T-helper 17 cell (primary cell): ENCODE measurements at places on chromosomes 16 and 17. TPM values are rescaled to one million over a fixed set of nuclear protein-coding genes. Genes with fewer than 3 reads are reported as not detected.

DNA sequence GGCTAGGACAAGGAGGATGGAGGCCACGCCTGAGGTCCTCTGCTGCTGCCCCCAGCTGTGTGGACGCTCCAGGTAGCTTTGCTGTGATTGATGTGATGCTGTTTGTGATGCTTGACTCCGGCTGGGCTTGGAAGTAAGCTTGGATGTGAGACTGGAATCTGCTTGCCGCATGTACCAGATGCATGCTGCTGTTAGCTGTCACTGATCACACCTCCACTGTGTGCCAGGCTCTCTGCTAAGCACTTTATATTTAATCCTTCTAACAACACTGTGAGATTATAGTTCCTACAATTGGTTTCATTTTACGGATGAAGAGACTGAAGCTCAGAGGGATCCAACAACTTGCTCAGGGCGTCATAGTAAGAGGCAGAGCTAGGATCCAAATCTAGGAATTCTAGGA, 23.5 kb downstream of the SNX29 start:
- no peak overlapping the region for H3K27ac ChIP-seq
- no peak for DNase-seq
- peaks cover 11% of the 10 kb centered on the region for H3K4me1 ChIP-seq
- H3K27me3 ChIP-seq: no peaks in the 10 kb centered on the region

The MYO15A gene
- total RNA-seq: 1.4 TPM

GRCh38 chr17:28950017-28950751, 1.1 kb downstream of the PHF12 start:
- H3K27ac ChIP-seq: peak overlapping the region; percentile 98
- peaks cover 2% of the 10 kb centered on the region for H3K36me3 ChIP-seq
- H3K27me3 ChIP-seq: no peaks in the 10 kb centered on the region

- no peaks in the 10 kb centered on the region for H3K4me1 ChIP-seq
- H3K27ac ChIP-seq: no peak overlapping the region
- peaks cover 2% of the 10 kb centered on the region for H3K36me3 ChIP-seq
- H3K27me3 ChIP-seq: no peaks in the 10 kb centered on the region
Observed at GRCh38 chr17:81563861-81564586, 11.9 kb upstream of the FAAP100 start.

- no peaks in the 10 kb centered on the region for H3K36me3 ChIP-seq
- H3K27me3 ChIP-seq: peaks cover 41% of the 10 kb centered on the region
Observed at GRCh38 chr17:48513666-48514455, 16.9 kb downstream of the HOXB1 start.

The AIPL1 gene
- total RNA-seq: not detected

- H3K36me3 ChIP-seq: peaks cover 2% of the 10 kb centered on the region
- H3K27me3 ChIP-seq: no peaks in the 10 kb centered on the region
- H3K4me1 ChIP-seq: peaks cover 32% of the 10 kb centered on the region
- peak overlapping the region; percentile 34 for H3K27ac ChIP-seq
- no peak for DNase-seq
Observed at GRCh38 chr16:4461250-4462085, 13.0 kb downstream of the NMRAL1 start.

DNA sequence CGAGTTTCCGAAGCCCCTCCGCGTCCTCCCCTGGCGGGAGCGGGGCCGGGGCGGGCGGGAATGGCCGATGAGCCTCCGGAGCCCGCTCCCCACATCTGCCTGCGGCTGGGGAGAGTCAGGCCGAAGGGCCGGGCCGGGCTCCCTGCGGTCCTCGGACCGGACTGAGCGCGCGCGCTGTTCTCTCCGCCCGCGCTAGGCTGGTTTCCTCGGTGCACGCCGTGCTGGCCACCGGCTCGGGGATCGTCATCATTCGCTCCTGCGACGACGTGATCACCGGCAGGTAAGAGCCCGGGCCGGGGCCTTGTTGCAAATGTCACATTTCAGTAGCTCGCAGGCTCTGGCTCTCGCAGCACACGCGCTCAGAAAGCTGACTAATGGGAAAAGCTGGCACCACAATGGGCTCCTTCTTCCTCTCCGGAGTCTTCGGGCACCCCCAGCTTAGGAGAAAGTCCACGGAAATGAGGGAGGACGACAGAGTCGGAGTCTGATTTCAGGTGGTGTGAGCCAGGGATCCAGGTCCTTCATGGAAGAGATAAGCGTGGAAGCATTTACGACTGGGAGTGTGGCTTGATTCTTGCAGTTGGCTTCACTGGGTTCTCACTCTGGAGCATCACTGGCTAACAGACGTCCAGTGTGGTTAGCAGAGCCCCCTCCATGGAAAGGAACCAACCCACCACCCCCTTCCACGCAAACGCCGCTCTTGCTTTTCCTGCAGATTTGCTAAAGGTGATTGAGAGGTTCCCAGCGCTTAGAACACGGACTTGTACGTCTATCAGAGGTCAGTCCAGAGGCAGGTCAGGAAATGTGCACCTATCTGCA, 715 bp downstream of the TLCD3A start:
- H3K36me3 ChIP-seq: no peaks in the 10 kb centered on the region
- no peak for DNase-seq
- peak overlapping the region; percentile 87 for H3K4me3 ChIP-seq
- H3K27ac ChIP-seq: no peak overlapping the region

GRCh38 chr16:85529489-85530369, 83.4 kb upstream of the GSE1 start:
- peaks cover 2% of the 10 kb centered on the region for H3K4me1 ChIP-seq
- no peak overlapping the region for H3K4me3 ChIP-seq
- no peak for DNase-seq
- H3K27ac ChIP-seq: no peak overlapping the region
- H3K36me3 ChIP-seq: no peaks in the 10 kb centered on the region
